ENCODE measurements at places on chromosomes 3 and 15. TPM values are rescaled to one million over a fixed set of nuclear protein-coding genes. Genes with fewer than 3 reads are reported as not detected.

The TAGLN3 gene
- total RNA-seq = not detected

The REC114 gene
- total RNA-seq = not detected

The CCDC54 gene
- not detected for total RNA-seq

The SENP8 gene
- total RNA-seq = 1.5 TPM

The LINS1 gene
- total RNA-seq = 22.6 TPM

The XCR1 gene
- total RNA-seq = not detected

The ARHGEF3 gene
- 11.3 TPM for total RNA-seq

The GPR149 gene
- total RNA-seq = not detected

The CLRN1 gene
- total RNA-seq = not detected

The PIERCE2 gene
- total RNA-seq = not detected

The EFCC1 gene
- 1.1 TPM for total RNA-seq

The PTX3 gene
- total RNA-seq = 66.7 TPM

The PSTPIP1 gene
- 6.7 TPM for total RNA-seq

The SATB1 gene
- total RNA-seq = 42.4 TPM

The RGMA gene
- total RNA-seq = 13.8 TPM

The GABRR3 gene
- total RNA-seq = not detected

The ZNF592 gene
- 35.2 TPM for total RNA-seq

The DOCK3 gene
- total RNA-seq = 5.3 TPM

The LSMEM2 gene
- total RNA-seq = not detected

The SRGAP3 gene
- total RNA-seq = 14.1 TPM

The DAZL gene
- not detected for total RNA-seq

The TLR9 gene
- total RNA-seq = not detected

The CKMT1B gene
- not detected for total RNA-seq

The ATP13A5 gene
- total RNA-seq = not detected

The ILDR1 gene
- total RNA-seq = 0.17 TPM

The ERC2 gene
- 1.1 TPM for total RNA-seq

The THBS1 gene
- 192 TPM for total RNA-seq

The GREM1 gene
- 2.5 TPM for total RNA-seq

The SHC4 gene
- total RNA-seq = not detected

The SKOR1 gene
- 2.8 TPM for total RNA-seq

The CSPG4 gene
- 35.9 TPM for total RNA-seq

The ARPIN gene
- total RNA-seq = 21.2 TPM

The B3GNT5 gene
- total RNA-seq = 16.8 TPM

The PGBD4 gene
- total RNA-seq = 2.1 TPM

The NUTM1 gene
- total RNA-seq = not detected

All from subcutaneous adipose tissue (tissue), 4 donors.